ENCODE measurements at places on chromosomes 11 and 22. TPM values are rescaled to one million over a fixed set of nuclear protein-coding genes. Genes with fewer than 3 reads are reported as not detected.

DNA sequence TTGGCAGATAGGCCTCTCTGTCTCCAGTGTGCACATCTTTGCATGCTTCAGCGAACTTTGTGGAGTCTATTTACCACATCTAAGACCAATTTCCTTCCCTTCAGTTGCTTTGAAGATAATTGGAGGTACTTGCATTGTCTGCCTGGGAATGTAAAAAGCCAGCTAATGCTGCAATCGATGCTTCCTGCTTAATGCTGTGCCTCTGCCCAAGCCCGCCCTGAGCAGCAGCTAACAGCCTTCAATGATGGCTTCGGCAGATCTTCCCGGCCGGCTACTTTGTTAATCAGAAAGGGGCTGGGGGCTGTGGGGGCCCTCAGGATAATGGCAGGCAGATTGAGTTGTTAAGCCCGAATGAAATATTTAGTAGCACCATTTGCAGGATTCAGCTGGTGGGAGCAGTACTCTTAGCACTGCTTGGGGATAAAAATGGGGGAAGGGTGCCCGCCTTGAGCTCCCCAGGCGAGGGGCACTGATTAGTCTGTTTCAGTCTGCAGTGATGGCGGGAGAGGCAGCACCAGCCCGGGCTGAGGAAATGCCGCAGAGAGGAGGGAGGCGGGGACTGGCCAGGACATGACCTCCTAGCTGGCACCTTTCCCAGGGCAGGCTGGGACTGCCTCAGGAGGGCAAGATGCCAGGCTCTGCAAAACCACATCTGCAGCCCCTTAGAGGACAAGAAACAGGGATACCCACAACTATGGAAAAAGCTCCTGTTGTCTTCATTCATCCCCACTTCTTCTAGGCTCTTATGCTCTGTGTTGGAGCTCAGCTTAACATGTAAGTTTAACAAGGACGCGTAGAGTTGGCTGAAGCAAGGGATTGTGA lies 460.0 kb downstream of the BUD13 start:
- DNase-seq = peak; percentile 43

- DNase-seq = no peak
Measured at GRCh38 chr11:35147235-35147634, 8.3 kb downstream of the CD44 start.

Gene OR52D1
- not detected for total RNA-seq

DNA sequence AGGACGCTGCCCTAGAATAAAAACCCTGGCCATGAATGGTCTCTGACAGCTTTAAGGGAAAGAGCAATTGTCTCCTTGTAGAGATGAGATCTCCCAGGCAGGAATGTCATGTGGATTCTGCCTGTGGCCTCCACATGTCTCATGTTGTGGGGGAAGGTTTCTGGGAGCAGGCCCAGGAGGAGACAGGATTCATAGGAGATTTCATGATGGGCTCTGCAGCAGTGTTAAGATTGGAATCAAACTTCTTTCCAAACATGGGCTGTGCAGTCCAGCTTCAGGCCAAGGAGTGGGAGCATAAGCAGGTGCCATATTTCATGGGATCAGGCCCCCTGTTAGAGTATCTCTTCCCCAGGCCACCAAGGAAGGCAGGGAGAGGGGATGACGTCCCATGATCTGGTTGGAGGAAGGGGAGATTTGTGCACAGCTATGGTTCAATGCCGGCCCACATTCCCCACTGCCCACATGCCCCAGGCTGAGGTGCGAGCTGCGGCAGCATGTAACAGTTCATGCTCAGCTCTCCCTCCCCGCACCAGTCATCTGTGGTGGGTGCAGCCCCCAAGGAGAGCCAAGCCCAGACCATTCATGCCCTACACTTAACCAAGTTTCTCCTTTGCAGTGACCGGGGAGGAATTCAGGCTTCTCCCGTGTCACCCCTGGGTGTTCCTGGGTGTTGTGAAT lies 42.5 kb downstream of the LMO1 start:
- DNase-seq = no peak

- no peak for DNase-seq
Measured at GRCh38 chr11:123382555-123383074, 47.5 kb upstream of the GRAMD1B start.

- no peak for DNase-seq
Measured at GRCh38 chr11:32792111-32792947, 2.1 kb downstream of the CCDC73 start.

GRCh38 chr11:107916671-107917241 lies 11.5 kb upstream of the RAB39A start:
- no peak for DNase-seq

DNA sequence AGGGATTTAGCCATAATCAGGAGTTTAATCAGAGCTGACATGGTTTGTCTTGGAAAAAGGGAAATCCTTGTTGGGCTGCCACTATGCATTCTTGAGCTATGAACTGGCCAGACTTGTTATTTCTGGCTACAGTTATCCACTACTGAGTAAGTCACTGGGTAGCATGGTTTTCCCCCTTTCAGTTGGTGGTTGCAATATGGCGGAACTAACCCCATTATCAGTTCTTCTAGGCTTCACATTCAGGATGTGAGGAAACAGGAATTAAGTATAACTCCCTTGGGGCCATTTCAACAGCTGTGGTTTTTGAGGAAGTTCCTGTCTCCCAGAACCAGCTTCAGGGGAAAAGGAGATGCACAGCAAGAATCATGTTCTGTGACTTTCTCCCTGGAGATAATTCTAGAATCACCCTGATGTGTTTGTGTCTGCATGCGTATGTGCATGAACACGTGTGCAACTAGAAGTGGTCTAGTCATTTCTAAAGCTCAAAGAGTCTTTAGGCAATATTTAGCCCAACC lies 103.0 kb upstream of the CD44 start:
- DNase-seq = no peak

Gene PLEKHA7
- 2.2 TPM for total RNA-seq

Gene MPZL2
- 2.6 TPM for total RNA-seq

GRCh38 chr22:45572444-45572843 lies 69.8 kb downstream of the FBLN1 start:
- no peak for DNase-seq

Gene CSNK2A3
- 0.71 TPM for total RNA-seq

DNA sequence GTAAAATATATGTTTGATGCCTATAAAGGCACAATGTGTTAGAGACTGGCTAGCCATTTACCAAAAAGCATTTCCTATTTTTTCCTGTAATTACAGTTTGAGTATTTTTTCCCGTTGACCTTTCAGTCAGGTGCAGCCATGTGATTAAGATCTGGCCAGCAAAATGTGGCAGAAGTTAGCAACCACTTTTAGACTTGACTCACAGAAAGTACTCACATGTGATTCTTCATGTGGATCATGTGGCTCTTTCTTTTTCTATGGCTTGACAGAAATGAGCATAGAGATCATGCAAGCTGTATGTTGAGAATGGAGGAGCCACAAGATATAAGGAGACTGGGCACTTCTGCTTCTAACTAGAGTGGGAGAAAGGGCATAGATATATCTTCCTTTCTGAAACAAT lies 27.3 kb upstream of the RAB38 start:
- DNase-seq = no peak

Gene MMP13
- not detected for total RNA-seq

DNA sequence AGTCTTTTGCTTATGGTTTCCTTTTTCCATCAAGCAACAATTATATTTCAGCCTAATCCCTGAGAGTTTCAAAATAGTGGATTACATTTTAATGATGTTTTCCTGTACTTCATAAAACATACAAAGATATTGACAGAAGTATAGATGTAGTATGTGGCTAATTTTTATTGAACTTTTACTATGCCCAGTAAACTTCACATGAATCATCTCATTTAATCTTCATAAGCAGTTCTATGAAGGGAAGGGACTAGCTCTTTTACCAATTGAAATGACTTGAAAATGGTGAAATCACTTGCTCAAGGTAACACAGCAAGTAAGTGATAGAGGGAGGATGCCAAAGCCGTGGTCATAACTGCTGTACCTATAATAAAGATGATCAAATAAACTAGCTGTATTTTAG lies 27.5 kb downstream of the RTN3 start:
- no peak for DNase-seq

DNA sequence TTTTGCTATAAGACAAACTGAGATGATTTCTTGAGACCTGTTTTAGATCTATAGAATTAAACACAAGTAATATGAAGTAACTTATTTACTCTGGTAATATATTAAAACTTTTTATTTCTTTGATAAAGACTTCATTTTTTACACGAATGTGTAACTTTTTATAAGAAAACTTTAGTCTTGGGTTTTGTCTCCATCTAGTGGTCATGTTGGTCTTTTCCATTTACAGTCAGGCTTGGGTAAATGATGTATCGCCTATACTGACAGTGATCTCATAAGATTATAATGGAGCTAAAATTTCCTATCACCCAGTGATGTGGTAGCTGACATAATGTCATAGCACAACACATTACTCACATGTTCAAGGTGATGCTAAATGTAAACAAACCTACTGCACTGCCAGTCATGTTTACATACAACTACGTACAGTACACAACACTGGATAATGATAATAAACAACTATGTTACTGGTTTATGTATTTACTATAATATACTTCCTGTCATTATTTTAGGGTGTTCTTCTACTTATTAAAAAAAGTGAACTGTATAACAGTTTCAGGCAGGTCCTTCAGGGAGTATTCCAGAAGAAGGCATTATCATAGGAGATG lies 7.5 kb upstream of the C11orf97 start:
- no peak for DNase-seq

- no peak for DNase-seq
Measured at GRCh38 chr22:27755521-27756211, 45.9 kb downstream of the MN1 start.

DNA sequence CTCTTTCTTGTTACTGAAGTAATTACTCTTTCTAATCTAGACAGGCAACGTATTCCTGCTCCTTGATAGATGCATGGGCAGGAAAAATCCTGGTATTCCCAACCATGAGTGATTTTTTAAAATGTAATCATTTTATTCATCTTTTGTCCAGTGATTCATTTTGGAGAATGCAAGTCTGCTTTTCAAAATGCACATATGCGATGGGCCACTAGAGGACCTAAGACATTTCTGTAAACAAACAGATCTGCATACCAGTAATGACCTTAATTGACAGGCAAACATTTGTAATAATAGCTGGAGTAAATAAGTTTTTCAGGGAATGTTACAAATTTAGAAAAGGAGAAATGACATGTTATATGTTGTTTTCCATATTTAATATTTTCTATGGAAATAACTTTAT lies 1167.6 kb downstream of the JRKL start:
- DNase-seq = no peak

GRCh38 chr11:64602466-64603070 lies 11.5 kb downstream of the SLC22A12 start:
- DNase-seq = no peak

DNA sequence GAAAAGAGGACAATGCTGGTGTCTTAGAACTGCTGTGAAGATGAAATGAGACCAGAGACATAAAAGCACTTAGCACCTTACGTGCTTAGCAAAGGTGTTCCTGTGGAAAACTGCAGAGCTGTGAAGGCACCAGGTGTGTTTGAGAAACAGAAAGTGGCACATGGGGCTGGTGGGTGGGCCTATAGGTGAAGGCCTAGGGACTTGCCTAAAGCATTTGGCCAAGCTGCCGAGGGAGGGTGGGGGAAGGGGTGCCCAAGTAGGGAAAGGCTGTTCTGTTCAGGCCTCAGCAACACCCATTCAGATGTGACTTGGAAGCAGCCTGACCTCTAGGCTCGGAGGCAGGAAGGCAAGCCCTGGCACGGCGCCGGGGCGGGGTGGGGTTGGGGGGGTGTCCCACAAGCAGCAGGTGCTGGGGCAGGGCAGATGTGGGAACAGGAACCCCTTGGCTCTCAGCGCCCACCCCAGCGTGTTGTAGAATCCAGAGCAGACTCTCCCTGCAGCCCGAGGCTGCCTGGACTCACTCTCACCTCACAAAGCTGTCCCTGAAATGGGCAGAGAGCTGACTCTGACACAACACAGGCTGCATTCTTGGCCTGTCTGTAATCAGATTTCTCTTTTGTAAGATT lies 366.7 kb upstream of the NARS2 start:
- DNase-seq = no peak

Gene OR51V1
- total RNA-seq = not detected

Gene PLEKHB1
- 6.1 TPM for total RNA-seq

- no peak for DNase-seq
Measured at GRCh38 chr11:72726266-72727220, 25.7 kb downstream of the ARAP1 start.

Gene GPHA2
- not detected for total RNA-seq

- DNase-seq = no peak
Measured at GRCh38 chr11:13440100-13440855, 22.7 kb downstream of the BTBD10 start.

DNA sequence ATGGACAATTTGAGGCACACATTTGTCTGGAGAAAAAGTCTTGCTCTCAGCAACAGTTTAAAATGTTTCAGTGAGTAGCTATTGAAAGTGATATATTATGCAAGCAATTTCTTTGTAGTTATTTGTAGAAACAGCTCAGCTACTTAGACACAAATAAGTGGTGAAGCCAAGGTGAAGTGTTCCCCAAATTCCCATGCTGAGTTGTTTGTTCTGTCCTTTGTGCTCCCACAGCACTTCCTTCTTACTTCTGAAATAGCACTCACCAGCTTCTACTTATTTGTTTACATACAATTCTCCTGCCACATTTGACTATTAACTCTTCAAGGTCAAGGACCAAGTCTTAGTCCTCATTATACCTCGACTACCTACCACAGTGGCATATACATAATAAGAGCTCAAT lies 638.6 kb upstream of the LRRC4C start:
- no peak for DNase-seq

- no peak for DNase-seq
Measured at GRCh38 chr11:2849994-2850770, 35.4 kb downstream of the CDKN1C start.

DNA sequence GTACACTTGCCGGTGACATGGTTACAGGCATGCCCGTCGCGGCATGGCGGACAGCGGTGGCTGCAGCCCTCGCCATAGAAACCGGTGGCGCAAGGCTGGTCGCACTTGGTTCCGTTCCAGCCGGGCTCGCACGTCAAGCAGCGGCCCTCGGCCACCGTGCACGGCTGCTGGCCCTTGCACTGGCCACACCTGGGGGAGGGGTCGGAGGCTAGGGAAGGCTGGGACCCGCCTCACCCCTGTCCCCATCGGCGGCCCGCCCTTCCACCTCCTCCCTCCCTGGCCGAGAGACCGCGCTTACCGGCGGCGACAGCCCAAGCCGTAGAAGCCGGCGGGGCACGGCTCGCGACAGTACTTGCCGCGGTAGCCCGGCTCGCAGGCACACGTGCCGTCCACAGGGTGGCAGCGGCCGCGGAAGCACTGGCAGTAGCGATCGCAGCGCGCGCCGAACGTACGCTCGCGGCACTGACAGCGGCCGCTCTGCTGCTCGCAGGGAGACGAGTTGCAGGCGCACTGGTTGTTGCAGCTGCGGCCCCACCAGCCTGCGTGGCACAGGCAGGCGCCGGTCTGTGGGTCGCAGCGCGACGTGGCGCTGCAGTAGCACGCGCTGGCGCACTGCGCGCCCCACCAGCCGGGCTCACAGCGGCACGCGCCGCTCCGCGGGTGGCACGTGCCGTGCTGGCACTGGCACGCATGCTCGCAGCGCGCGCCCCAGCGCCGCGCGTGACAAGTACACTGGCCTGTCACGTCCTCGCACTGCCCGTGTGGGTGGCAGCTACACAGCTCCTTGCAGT lies 6.7 kb downstream of the SCARF2 start:
- DNase-seq = no peak
